ENCODE measurements at places on chromosomes 3 and 15.

- no peak for DNase-seq
These were observed 194.2 kb downstream of the ATP10A start for GRCh38 chr15:25668901-25669300.

- DNase-seq, result no peak
These were observed 70.4 kb upstream of the BLM start for GRCh38 chr15:90646662-90647305.

DNA sequence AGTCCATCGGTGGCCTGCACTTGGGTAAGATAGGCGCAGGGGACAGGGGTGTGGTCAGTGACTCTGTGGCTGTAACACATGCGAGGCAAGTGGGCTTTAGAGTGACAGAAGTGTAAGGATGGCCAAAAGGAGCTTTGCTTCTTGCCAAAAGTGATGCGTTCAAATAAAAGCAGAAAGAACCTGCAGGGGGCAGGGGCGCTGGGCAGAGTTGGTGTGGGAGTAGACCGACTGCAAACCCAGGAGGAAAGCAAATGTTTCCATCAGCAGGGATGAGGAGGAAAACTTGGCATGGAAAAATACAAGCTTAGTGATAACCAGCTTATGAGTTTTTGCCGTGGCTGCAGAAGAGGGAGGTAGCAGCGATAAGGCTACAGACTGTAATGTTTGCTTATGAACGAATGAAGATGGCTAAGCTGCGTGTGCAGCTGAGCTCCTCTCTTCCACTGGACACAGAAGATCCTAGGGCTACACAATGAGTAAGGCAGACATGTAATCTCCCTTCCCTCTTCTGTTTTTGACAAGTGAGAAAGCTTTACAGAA lies 149.4 kb downstream of the WNT5A start:
- DNase-seq, result no peak

GRCh38 chr3:127735767-127736693 lies 63.3 kb downstream of the ABTB1 start:
- DNase-seq, result peak; percentile 94

DNA sequence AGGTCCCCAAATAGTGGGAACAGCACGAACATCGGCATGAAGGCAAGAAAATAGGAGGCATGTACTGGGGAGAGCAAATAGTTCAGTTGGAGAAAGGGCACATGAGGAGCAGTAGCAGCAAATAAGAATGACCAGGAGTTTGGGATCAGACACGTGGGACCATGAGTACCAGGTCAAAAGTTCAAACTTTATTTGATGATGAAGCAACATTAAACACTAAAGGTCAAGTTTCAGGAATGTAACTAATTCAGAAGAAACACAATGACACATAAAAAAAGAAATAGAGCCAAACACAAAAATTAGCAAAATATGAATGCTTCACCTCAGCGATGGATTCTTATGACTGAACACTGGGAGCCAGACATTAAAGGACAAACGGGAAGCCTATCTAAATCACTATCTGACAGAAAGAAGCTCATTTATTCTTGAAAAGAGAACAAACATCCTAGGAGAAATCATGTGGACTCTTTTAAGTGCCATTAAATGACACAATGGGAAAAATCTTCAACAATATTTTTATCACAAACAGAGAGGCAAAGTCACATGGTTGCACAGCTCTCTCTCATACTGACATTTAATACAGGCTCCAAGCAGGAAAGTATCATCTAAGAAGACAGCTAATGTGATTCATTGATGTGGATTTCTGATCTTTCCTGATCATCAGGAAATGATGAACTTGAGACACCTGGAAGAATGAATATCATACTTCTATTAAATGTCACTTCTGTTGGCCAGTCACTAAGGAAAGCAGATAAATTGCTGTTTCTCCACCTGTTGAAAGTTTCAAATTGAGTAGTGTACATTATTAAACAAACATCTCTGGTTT lies 216.9 kb upstream of the THBS1 start:
- DNase-seq, result peak; percentile 36

DNA sequence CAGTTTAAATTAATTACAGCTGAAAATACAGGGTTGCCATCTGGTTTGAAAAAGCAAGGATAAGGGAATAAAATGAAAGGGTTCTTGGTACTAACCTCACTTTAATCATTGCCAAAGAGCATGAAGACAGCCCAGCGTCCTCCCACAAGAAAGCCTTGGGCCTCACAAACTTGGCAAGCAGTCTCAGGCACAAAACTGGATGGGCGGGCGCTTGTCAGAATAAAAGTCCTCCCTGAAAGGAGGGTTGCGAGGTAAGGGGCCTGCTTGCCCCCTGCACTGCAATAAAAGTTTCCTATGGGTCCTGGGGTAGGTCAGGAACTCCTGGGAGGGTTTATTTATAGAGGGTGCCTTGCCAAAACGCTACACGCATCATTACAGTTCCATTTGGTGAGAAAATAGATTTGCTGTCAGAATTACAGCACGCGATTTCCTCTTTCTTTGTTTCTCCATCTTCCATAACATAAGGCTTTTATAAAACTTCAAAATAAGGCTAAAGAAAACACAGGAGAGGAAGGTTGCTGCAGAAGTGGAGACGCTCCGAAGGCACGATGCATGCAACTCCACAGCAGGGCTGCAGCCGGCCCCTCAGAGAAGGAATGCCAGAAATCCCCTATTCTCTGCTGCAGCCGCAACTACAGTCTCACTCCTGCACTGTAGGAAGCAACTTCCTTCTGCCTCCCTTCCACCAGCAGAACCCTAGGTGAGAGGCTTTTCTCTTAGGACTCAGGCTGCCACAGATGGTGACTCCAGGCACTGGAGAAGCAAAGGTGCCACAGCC lies 61.3 kb downstream of the VGLL4 start:
- peak; percentile 55 for DNase-seq

GRCh38 chr3:122091602-122092295 lies 36.6 kb downstream of the CD86 start:
- DNase-seq, result no peak

- DNase-seq, result peak; percentile 72
These were observed 221.8 kb downstream of the THRB start for GRCh38 chr3:24272875-24273274.

DNA sequence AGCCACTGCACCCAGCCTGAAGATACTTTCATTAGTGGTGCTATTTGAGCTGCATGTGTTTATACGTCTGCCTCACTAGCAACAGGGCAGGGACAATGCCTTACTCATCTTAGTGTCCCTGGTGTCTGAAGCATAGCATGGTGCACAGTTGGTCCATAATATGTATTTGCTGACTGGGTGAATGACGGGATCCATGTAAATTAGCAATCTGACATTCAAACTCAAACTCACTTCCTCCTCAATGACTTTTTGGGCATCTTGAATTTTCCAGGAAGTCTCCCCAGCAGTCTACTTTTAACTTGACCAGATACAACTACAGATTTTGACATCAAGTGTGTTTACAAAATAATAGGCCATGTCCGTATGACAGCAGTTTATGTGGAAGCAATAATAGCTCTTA lies 3.0 kb upstream of the LDHAL6B start:
- no peak for DNase-seq

- DNase-seq, result no peak
These were observed 52.8 kb downstream of the RAF1 start for GRCh38 chr3:12611117-12611516.

DNA sequence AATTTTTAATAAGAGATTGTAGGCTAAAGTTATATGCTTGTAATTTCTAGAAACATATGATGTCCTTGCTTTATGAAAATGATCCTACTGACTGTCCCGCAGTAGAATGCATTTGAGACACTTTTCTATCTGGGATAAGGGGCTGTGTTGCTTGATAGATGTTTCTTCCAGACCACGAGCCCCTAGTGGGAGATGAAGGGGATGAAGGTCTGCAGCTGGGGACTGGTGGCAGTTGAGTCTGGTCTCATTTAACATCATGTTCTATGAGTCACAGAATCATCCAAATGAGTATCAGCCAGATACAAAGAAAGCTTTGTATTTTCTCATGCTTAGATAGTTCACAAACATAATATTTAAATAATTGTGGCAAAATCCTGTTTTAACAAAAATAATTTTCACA lies 84.3 kb upstream of the PRTG start:
- DNase-seq, result peak; percentile 35

- DNase-seq, result no peak
These were observed 85.8 kb downstream of the RPLP1 start for GRCh38 chr15:69538379-69538778.

- peak; percentile 20 for DNase-seq
These were observed 480.5 kb upstream of the PROK2 start for GRCh38 chr3:72265256-72266015.

DNA sequence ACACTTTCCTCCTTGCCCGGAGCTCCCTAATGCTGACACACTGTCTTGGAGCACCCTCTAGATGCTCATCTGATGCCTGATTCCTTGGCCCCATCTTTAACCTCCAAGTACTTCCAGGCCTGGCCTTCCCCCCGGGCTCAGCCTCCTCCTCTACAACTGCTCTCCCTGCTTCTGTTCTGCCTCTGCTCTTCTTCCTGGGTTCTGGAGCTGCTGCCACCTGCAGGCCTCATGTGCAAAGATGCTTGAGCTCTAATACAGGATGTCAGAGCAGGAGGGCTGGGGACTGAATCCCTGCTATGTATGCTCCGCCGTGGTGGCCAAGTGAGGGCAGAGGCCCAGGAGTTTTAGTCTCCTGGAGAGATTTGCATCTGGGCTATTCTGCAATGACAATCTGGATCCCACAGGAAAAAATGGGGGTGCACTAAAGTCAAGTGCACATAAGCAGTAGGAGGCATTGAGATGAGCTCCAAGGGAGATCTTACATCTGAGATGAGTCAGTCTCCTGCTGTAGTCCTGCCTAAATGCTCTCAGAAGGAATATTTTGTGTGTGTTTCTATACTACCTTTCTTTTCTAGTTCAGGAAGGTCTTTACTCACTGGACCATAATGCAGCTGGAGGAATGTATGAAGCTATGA lies 296.3 kb downstream of the UACA start:
- peak; percentile 67 for DNase-seq

DNA sequence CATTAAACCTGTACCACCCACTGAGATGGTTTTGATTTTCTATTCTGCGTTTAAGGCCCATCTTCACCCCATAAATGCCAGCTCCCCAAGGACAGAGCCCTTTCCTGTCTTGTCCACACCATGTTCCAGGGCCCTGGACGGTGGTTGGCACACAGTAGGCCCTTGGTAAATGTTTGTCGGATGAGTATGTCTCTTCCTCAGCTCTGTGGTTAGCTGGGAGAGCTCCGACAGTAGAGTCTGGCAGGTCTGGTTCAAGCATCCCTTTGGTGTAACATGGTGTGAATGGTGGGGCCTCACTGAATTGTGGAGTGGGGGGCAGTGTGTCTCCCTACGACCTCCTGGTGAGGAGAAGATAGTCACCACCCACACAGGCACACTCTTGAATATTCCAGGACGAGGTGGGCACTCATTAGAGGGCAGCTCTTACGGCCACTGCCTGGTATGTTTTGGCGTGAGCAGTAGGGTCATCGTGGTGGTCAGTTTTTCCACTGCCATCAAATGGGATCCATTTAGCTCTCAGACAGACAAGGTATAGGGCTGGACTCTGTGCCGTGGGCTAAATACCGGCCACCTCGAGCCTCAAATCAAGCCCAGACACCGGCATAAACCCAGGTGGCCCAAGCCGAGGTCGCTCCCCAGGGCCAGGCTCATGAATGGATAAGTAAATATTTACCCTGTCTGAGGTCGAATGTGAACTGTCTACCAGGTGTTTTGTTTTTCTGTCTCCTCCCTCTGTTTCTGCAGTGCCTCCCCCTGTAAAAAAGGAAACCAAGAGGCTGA lies 61.3 kb downstream of the SMAD3 start:
- DNase-seq, result peak; percentile 49

DNA sequence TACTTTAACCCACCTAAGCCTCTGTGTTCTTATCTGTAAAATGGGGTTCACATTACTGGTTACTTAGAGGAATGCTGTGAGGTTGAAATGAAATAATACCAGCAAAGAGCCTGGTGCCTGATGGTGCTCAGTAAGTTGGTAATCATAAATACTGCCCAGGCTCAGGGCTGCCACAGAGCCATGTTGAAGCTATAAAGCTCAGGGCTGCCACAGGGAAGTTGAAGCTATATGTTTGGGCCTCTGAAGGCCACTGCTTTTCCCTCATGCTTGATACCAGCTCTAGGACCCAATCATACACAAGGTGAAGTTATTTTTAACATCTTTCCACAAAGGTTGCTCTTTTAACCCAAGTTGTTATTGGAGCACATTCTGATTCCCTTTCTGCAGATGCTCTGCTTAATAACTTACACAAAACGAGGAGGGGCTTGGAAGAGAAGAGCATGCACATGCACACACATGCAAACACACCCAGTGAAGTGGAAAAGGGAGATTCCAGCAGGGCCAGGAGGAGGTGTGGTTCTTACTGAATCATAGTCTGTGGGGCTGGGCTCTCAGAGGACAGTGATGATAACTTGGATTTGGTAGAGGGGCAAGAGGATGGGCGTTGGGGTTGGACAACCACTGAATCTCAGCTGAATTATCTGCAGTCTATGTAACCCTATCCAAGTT lies 17.4 kb downstream of the PARP14 start:
- peak; percentile 82 for DNase-seq

- no peak for DNase-seq
These were observed 104.9 kb downstream of the NSUN3 start for GRCh38 chr3:94167796-94168195.

GRCh38 chr3:62084558-62084957 lies 288.8 kb downstream of the FEZF2 start:
- peak; percentile 64 for DNase-seq

DNA sequence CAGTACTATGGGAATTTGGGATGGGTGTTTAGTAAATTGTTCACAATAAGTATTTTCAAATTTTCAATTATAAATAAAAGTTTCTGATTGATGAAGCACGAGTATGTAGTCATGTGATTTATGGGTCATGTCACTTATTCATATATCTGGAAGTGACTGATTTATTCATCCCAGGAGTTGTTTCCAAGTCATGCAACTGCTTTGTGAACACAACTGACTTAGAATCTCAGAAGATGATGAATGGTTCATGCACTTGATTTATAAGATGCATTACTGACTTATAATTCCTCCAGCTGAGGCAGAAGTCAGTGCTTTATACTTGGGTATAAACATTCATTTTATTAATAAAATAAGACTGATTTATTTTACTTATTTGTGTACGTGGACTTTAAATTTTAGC lies 137.8 kb upstream of the CBLB start:
- DNase-seq, result no peak

DNA sequence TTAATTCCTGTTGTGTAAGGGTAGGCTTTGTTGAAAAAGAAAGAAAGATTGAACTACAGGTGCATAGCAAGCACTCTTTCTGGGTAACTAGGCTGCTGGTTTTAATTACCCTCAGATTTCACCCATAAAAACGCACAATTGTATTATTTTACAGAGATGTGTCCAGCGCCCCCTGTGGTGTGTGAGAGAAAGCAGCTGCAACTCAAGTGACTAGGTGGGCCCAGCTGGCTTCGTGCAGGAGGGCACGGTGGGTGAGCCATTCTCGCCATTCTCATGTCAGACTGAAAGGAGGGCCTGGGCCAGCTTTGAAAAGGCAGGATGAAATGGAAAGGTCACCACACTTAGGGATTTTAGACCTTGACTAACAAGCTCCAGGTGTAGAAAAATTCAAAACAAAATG lies 122.6 kb downstream of the LRIG1 start:
- DNase-seq, result no peak

- no peak for DNase-seq
These were observed 10.7 kb upstream of the CSPG4 start for GRCh38 chr15:75723171-75723846.

GRCh38 chr3:23389089-23389488 lies 186.0 kb downstream of the UBE2E2 start:
- DNase-seq, result peak; percentile 23

- peak; percentile 42 for DNase-seq
These were observed 30.7 kb downstream of the C3orf38 start for GRCh38 chr3:88180398-88180999.
